GDM1 (cell line): ENCODE measurements at places on chromosomes 12 and 14.

DNA sequence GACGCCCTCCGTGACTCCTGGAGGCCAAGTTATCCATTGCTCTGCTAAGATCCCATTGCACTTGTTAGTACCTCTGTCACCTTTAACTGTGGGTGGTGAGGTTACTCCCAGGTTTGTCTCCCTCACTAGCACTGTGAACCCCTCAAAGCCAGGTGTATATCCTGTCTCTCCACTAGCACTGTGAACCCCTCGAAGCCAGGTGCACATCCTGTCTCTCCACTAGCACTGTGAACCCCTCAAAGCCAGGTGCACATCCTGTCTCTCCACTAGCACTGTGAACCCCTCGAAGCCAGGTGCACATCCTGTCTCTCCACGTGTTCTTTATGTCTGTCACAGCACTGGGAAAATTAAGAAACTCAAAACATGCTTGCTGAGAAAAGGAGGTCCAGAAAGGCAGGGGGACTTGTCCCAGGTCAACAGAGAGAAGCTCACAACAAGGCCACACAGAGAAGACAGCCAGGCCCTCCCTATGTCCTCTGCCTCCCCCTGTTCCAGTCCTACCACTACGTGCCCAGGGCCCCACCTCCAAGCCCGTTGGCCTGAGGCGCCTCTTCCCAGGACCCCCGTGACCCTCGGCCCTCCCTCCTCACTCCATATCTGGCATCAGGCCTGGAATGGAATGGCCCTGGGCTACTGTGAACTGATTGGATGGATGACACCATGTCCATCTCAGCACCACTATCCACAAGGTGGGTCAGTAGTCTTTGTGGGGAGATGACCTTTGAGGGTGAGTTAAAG lies 26.4 kb upstream of the FKBP4 start:
- no peak for DNase-seq

- peak; percentile 23 for DNase-seq
Measured at GRCh38 chr14:77181603-77182437, at the start of gene TMEM63C. Gene TMEM63C, plus strand, starts transcription at chr14:77181798. Its CDS starts 37,016 bp downstream, at chr14:77218814.

- no peak for DNase-seq
Measured at GRCh38 chr14:79661752-79662151, 549.6 kb downstream of the DIO2 start.

DNA sequence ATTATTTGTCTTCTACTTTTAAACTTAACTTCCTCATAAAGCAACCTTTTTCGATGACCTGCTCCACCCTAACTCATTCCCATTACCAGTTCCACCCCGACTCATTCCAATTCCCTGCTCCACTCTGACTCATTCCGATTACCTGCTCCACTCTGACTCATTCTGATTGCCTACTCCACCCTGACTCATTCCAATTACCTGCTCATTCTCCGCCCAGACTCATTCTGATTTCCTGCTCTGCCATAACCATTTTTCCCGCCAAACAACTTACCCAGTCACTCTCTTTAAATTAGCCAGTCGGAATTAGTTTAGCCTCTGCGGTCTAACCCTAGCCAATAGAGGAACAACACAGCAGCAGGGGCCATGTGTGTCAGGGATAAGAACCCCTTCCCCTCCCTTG lies 249.1 kb downstream of the DPY19L2 start:
- DNase-seq: no peak

GRCh38 chr12:115190010-115190770 lies 506.2 kb upstream of the TBX3 start:
- no peak for DNase-seq

- DNase-seq: no peak
Measured at GRCh38 chr14:71549421-71550050, 382.7 kb upstream of the RGS6 start.
